LHCN-M2 (cell line): ENCODE measurements at places on chromosomes 2 and 18. TPM values are rescaled to one million over a fixed set of nuclear protein-coding genes. Genes with fewer than 3 reads are reported as not detected.
A peak's percentile ranks its signal among the peaks of the same experiment; 100 is the strongest.

- DNase-seq, result no peak
Observed at GRCh38 chr2:20198001-20198400, 26.9 kb downstream of the SDC1 start.

GRCh38 chr18:49758263-49758610, 55.1 kb downstream of the ACAA2 start:
- DNase-seq, result no peak

DNA sequence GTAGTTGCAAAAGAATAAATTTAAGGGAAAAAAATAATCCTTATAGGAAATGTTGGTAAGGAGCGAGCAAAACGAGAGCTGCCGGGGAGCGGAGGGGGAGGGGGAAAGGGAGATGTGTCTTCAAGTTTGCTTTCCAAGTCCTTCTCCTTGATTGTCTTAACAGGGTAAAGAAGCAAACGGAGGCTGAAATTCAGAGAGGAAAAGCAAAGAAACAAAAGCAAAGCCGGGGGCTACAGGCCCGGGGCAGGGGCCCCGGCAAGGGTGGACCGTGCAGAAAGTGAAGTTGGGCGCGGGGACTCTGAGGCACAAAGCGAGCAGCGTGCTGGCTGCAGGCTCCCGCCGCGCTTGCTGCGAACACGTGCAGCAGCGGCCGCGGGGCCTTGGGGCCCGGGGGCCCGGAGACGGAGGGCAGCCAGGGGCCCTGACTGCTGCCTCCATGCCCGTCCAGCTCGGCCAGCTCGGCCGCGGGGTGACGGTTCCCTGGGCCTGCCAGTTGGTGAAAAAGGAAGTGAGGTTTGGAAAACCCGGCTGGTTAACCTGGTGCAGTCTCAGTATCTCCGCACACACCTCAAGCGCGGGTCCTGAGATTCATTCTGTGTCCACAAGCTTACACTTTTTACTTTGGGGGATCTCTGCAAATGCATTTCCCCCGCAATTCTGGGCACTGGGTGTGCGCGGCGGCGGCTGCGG, 4.1 kb downstream of the BCL11A start:
- DNase-seq, result no peak

GRCh38 chr2:72964146-72964525, 46.8 kb downstream of the EMX1 start:
- DNase-seq, result no peak

The LRRTM4 gene
- total RNA-seq, result not detected in 2 replicates

- peak; percentile 84 for DNase-seq
Observed at GRCh38 chr18:12768625-12769024, 65.8 kb downstream of the PSMG2 start.

The INPP5D gene
- total RNA-seq, result 0.34 and 2.6 TPM in 2 replicates

- DNase-seq, result no peak
Observed at GRCh38 chr2:145771525-145771924, 1251.6 kb upstream of the ZEB2 start.

- DNase-seq, result no peak
Observed at GRCh38 chr2:195961873-195962272, 106.8 kb downstream of the DNAH7 start.

The MROH2A gene
- not detected in 2 replicates for total RNA-seq

DNA sequence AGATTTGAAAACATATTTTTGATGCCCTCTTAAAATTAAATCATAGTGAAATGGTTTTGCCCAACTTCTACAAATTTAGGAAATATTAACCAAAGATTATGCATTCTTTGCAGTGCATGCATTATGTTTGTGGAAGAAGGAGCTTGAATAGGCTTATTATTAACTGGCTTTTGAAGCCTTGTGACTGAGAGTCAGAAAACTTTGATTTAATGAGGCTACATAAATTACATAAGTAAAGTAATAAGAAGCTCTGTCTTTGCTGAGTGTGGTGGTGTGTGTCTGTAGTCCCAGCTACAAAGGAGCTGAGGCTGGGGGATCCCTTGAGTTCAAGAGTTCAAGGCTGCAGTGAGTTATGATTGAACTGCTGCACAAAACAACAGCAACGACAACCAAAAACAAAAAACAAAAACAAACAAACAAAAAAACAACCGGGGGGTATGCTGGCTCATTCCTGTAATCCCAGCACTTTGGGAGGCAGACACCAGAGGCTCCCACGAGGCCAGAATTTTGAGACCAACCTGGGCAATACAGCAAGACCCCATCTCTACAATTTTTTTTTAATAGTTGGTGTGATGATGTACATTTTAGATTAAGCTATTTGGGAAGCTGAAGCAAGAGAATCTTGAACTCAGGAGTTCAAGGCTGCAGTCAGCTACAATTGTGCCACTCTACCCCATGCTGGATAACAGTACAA, 57.0 kb upstream of the LRRTM4 start:
- no peak for DNase-seq

The ADCYAP1 gene
- total RNA-seq, result not detected in 2 replicates

DNA sequence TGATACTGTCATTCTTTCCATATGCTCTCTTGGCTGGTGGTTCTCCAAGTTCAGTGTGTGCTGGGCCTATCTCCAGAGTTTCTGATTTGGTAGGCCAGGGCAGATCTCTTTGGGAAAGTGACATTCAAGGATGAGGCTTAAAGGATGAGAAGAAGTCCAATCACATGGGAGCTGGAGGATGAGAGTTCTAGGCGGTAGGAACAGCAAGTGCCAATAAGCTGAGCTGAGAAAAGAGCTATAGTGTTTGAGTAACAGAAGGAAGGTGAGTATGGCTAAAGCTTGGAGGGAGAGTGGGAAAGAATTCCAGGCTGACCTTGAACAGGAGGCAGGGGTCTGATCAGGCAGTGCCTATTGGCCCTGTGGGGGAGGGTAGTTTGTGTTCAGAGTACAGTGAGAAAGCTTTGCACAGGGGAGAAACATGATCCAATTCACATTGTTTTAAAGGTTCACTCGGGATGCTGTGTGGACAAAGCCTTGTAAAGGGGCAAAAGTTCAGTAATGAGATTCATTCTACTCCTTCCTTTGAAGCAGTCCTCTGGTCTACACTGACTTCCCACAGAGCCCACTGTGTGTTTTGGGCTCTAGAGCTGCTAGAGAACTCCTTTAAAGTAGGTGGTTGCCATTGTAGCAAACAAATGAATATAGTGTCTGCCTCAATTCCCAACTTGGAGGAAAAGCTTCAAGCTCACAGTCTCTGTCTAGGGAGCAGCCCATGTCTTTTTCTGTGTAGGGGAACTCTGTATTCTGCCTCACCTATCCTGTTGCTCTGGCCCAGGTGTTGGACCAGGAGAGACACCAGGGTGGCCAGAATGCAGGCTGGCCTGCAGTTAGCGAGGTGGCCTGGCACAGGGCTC, 81.8 kb downstream of the FASTKD2 start:
- DNase-seq, result no peak

- no peak for DNase-seq
Observed at GRCh38 chr2:231935207-231935524, 9.0 kb upstream of the NPPC start.

The MBD2 gene
- 24.9 and 28.5 TPM in 2 replicates for total RNA-seq

DNA sequence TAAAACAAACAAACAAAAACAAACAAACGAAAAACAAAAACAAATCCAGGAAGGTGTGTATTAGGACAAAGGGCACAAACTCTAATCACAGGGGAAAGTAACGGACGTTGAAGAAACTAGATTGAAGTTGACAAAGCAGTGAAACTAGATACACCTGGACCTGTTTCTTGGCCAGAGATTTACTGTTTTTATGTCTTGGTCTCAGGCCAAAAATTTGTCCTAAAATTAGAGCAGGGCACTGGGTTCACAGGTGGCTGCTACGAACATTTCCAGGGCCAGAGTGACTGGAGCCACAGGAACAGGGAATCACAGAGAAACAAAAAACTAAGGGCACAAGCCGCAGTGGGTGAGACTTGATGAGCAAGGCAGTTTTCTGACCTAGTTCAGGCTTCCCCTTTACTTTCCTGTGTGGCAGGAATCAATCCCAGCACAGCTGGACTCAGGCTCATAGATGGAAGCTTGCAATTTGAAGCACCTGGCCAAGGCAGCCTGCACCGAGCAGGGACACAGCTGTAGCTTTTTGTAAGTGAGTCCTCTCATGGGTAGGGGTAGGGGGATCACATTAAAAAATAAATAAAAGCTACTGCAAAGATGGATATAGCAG, 329.4 kb downstream of the DLGAP1 start:
- DNase-seq, result no peak

The DUSP2 gene
- total RNA-seq, result 0.23 and 0.71 TPM in 2 replicates

DNA sequence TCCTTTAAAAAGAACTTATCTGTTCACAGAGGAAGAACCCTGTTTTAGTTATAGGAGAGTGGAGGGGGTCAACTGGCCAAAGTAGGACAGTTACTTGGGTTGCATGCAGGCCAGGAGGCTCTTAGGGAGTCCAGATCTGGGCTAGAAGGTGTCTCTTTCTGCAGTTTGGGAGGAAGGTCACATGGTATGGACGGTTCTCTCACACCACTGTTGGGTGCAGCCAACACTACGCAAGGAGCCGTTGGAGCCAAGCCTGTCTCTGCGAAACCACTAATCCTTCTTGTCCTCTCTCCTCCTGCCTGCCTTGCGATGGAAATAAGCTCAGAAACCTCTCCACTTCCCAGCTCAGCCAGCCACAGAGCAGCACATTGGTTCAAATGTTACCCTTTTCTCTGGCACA, 105.9 kb upstream of the TGFA start:
- DNase-seq, result no peak

DNA sequence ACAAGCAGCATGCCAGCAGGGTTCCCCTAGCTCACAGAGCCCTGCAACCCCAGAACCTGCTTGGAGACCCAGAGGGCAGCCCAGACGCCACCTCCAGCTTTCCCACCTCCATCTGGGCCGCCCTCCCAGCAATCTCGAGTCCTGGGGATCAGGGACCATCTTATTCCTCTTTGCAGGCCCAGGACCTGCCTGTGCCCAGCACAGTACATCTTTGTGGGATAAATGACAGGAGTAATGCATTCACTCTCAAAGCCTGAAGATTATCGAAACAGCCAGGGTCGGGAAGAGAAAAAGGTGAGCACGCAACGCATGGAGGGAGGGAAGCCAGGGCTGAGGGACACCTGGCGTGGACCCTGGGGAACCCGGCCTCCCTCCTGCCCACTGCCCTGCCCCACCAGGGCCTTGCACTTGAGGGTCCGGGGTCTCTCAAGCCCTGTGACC, 144.1 kb downstream of the NDUFA10 start:
- DNase-seq, result no peak

GRCh38 chr2:73292316-73292905, 937 bp downstream of the EGR4 start:
- DNase-seq, result no peak

- DNase-seq, result no peak
Observed at GRCh38 chr18:57920036-57920435, 116.9 kb upstream of the ATP8B1 start.

The ARHGAP15 gene
- total RNA-seq, result 0.11 TPM in 1 of 2 replicates, not detected in the other

DNA sequence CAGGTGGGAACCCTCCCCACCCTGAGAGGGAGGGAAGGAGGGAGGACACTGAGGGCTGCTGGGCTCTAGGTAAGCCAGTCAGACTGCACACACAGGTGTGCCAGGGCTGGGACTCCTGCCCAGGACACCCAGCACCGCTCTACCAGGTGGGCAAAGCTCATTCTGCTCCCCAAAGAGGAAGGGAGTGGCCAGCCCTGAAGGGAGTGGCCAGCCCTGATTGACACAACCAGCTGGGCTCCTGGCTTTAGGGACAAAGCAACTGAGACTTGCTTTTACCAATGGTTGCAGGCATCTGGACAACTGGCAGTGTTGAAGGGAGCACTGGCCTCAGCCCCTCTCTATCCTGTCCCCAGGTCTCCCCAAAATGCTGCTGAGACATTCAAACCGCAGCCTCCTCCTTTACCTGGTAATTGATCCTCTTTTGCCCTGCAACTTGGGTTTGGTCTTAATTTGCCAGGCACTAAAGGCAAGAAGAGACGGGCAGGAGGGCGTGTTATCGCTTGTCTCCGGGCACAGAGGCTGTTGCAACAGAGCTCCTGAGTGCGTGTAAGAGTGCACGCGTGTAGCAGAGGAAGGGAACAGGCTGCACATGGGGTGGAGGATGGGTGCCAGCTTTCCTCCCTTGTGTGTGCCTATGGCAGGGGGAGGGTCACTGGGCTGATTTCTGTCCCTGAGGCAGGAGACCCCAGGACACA, 14.5 kb upstream of the FOSL2 start:
- peak; percentile 80 for DNase-seq

The MALL gene
- total RNA-seq, result 0.19 TPM in 1 of 2 replicates, not detected in the other

The MAPK4 gene
- not detected in 2 replicates for total RNA-seq

DNA sequence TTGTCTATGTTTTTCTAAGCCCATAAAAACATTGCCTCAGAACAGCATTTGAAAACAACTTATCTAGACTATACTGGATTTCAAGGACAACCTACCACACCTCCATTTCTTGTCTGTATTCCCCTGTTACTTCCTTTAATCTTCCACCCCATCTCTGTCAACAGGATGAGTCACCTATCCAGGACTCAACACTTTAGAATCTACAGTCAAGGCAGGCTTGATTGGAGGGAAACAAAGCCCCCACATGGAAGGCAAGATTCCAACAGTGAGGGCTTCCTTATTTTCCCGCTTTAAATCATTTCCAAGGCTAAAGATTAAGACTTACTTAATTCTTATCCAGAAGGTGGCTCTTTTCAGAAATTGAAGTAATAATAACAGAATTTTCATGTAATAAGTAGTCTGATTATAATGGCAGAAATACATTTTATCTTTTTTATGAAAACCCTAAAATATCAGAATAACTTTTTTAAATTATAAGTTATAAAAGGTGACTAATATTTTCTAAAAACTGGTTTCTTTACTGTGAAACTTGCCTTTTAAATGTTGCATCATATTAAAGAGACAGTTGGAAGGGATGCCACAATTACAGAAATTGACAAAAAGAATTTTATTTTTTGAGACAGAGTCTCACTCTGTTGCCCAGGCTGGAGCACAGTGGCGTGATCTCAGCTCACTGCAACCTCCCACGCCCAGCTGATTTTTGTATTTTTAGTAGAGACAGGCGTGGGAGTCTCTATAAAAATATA, 138.7 kb upstream of the CCDC150 start:
- peak; percentile 49 for DNase-seq

DNA sequence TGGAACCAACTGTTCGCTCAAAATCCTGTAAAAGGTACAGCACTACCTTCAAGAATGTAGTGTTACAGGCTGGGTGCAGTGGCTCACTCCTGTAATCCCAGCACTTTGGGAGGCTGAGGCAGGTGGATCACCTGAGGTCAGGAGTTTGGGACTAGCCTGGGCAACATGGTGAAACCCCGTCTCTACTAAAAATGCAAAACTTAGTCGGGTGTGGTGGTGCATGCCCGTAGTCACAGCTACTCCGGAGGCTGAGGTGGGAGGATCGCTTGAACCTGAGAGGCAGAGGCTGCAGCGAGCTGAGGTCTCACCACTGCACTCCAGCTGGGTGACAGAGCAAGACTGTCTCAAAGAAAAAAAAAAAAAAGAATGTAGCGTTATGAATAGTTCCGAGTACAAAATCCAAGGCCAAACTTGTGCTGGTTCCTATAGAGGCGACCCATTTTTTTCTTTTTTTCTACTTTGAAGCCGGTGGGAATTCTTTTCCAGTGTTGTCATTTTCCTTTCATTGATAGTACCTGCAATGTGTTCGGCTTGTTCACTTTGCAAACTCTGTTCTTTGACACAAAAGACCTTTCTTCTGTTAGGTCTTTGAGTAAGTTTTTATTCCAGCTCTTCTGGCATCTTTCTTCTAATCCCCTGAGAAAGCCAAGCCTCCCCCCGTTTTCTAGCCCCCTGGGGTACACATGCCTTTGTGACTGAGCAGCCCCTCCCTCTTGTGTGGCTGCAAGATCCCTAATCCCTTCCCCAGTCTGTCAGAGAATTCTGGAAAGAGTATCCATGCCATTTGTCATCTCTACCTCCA, 25.1 kb downstream of the INPP5D start:
- DNase-seq, result no peak
